ENCODE measurements at places on chromosomes 5 and 9. TPM values are rescaled to one million over a fixed set of nuclear protein-coding genes. Genes with fewer than 3 reads are reported as not detected.

UNC13B gene
- 69.4 TPM for total RNA-seq

SLCO6A1 gene
- total RNA-seq: not detected

SCGB3A1 gene
- not detected for total RNA-seq

NEUROG1 gene
- total RNA-seq: not detected

OR4F3 gene
- not detected for total RNA-seq

IL33 gene
- total RNA-seq: 11.4 TPM

All from left colon (tissue), 2 donors.